ENCODE measurements at places on chromosomes 13 and 19.

- no peak for DNase-seq
These were observed 18.1 kb upstream of the EID2 start for GRCh38 chr19:39557811-39558623.

DNA sequence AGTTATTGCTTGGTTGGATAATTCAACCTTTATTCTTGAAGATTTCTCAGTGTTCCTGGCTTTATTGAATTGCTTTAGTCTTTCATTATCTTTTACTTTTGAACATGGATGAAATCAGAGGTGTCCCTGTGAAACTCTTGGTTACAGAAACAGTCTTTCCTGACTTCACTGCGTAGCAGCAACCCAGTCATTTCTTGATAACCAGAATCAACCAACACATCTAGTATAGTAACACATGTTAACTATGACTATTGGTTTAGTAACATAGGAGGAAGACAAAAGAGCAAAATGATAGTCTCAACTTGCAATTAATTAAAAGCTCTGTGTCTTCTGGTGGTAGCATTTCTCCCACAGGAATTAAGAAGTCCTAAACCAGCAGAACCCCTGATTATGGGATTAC lies 393.6 kb downstream of the GPC5 start:
- no peak for DNase-seq

DNA sequence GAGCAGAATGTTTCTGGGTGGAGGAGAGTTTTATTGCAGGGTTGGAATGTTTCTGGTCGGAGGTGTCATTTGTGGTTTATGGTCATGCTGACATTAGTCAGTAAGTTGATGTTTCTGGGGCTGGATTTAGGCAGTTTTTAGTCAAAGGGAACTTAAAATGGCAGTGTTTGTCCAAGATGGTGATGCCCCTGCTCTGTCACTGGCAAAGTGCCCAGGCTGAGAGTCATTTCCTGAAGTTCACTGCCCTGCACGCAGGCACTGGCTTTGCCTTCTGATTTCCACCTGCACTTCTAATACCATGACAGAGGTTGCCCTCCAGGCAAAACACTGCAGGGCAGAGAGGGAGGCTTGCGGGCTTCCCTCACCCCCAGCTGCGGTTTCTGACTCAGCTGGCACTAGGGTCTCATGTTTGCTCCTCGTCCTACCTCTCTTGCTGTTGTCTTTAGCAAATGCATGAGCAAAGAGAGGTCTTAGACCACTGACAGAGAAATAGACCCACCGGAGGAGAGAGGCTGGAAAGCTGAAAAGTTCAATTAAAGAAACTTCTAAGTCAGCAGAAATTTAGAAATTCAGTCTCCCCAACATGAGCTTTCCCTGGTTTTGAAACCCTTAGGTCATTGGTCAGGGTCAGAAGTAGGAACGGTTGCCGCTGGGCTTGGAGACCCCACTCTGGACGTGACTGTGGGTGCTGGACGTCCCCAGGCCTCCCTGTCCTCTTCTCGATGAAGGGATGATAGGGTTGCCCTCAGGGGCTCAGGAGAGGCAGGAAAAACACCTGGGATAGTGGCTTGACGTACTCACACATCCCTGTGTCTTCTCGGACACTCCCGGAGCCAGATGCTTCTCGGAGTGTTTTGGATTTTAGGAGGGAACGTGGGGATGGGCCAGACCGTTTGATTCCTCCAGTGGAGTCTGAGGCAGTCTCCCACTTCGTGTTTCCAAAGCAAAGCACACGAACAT lies 26.3 kb downstream of the TMEM255B start:
- DNase-seq = no peak

DNA sequence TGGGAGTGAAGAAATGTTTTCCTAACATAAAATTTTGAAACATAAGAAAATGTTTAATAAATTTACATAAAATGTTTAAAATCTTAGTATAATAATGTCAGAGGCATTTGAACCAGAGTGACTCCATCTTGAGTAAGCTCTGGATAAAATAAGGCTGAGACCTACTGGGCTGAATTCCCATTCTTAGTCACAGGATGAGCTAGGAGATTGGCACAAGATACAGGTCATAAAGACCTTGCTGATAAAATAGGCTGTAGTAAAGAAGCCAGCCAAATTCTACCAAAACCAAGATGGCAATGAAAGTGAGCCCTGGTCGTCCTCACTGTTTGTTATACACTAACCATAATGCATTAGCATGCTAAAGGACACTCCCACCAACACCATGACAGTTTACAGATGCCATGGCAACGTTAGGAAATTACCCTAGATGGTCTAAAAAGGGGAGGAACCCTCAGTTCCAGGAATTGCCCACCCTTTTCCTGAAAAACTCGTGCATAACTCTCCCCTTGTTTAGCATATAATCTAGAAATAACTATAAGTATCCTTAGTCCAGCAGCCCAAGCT lies 1184.0 kb downstream of the UQCRFS1 start:
- no peak for DNase-seq

DNA sequence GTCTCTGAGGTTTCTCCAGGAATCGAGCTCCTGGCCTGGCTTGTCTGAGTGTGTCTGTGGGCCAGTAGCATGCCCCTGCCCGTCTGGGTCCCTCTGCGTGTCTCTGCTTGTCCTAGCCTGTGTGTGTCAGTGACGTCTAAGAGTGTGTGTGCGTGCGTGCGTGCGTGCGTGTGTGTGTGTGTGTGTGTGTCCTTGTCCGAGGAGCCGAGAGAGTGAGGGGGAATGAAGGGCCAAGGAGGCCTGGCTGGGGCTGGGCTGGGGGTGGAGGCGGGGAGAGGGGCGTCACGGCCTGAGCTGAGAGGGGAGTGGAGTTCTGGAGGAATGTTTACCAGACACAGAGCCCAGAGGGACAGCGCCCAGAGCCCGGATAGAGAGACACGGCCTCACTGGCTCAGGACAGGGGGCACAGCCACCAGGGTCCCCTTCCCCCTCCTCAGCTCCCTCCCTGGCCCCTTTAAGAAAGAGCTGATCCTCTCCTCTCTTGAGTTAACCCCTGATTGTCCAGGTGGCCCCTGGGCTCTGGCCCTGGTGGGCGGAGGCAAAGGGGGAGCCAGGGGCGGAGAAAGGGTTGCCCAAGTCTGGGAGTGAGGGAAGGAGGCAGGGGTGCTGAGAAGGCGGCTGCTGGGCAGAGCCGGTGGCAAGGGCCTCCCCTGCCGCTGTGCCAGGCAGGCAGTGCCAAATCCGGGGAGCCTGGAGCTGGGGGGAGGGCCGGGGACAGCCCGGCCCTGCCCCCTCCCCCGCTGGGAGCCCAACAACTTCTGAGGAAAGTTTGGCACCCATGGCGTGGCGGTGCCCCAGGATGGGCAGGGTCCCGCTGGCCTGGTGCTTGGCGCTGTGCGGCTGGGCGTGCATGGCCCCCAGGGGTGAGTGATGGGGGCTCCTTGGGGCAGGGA lies at the start of gene AXL:
AXL (plus strand) TSS at position 609 of the 893 bp plus-strand sequence; CDS start at position 779, 170 bp downstream.
- DNase-seq = peak; percentile 82

- DNase-seq = no peak
These were observed 48.0 kb upstream of the KATNAL1 start for GRCh38 chr13:30355384-30355699.

GRCh38 chr13:113937527-113938180 lies 36.2 kb downstream of the C13orf46 start:
- no peak for DNase-seq

GRCh38 chr13:105139048-105139379 lies 1396.4 kb downstream of the EFNB2 start:
- no peak for DNase-seq
